ENCODE measurements at places on chromosomes 7 and 10.

- no peak for DNase-seq
Measured at GRCh38 chr7:80588591-80588990, 49.9 kb upstream of the CD36 start.

DNA sequence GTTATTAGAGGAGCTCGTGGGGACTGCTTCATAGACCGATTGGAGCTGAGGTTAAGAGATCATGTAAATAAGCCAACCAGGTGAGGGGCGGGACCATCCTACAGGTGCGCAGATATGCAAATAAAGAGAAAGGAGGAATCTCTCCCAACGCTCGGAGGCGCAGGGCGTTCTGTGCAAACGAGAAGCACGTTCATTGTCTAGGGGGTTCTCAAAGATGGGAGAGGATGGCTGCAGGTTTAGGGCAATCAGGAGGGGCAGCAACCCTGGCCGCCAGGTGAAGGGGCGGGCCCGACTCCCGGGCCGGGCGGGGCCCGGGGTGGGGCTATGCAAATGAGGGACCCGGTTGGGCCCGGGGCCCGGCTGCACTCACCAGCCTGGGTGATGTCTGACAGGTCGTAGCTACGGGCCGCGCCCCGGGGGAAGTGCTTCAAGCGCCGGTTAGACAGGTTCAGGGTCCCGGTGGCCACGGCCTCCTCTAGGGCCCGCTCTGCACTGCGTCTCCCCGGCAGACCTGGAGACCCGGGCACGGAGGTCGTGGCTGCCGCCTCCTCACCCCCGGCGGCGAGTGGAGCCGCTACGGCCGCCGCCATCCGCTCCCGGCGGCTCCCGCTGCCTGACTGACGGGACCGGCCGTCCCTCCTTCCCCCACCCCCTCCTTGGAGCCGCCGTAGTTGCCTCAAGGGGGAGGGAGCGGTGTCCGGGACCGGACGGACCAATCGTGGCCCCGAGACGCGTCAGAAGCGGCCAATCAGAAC, at the start of gene LRCH4:
TSS of gene LRCH4 (minus strand) at position 619 of the 755 bp plus-strand sequence. CDS start at position 590, 29 bp downstream.
- DNase-seq, result peak; percentile 100

GRCh38 chr10:68235111-68235510, 3.2 kb upstream of the ATOH7 start:
- DNase-seq, result no peak

- peak; percentile 36 for DNase-seq
Measured at GRCh38 chr10:99329554-99330346, 594 bp downstream of the CNNM1 start.

Data from HuH-7.5 (cell line).